ENCODE measurements at places on chromosomes 1 and 21.
A peak's percentile ranks its signal among the peaks of the same experiment; 100 is the strongest.

DNA sequence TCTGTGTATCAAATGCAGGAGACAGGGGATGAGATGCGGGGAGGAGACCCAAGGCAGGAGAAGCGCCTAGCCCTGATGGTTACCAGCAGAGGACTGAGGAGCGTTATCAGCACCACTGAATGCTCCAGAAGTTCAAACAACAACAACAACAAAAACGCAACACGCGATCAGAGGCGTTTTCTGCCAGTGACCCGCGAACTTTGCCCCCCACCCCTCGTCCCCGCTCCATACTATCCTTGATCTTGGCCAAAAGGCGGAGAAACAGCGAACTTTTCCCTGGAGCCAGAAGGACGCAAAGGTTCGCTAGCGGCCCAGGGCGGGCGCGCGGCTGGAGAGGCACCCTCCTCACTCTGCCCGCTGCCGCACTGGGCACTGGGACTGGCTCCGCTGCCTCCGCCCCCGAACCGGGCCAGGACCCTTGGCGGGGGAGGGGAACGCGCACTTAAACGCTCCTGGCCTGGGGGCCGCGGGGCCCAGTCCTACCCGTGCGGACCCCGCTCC lies 699 bp downstream of the ECHDC2 start:
- no peak for DNase-seq

DNA sequence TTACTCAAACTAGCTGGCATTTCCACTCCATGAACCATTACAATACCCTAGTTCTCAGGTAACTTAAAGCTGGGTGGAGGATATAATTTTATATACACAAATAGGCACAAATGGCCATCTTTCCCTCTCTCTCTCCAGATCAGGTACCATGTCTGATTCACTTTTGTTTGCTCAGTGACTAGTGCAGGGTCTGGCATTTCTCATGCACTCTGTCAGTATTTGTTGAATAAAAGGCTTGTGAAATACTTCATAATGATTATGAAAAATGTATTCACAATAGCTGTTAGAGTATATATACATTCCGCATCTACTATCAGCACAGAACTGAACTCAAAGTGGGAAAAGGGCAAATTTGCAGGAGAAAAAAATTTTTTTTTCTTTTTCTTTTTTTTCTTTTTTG lies 510.2 kb upstream of the USP24 start:
- DNase-seq = no peak

DNA sequence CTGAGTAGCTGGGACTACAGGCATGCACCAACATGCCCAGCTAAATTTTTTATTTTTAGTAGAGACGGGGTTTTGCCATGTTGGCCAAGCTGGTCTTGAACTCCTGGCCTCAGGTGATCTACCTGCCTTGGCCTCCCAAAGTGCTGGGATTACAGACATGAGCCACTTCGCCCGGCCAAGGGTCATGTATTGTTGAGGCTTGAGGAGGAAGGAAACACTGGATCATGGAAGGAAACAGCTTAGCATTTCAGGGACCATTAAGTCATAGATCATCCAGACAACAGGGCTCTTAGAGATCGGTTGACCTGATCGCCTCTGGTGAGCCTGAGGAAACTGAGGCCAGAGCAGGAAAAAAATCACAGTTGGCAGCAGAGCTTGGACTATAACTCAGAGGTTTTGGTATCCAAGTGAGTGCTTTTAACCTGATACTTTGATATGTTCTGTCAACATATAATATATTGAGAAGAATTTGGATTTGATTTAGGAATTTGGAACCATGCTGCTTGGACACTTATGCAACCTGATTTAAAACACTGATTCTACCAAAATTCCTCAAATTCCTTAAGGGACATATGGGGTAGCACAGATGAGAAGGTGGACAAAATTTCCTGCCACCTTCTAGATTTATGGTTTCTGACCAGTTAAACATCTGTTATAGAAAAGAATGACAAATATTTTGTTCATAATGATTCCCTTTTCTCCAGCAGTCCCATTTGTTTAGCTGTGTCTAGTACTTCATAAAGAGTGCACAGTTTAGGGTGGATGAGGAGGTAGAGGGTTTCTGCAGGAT lies 13.1 kb upstream of the BMP8A start:
- no peak for DNase-seq

- DNase-seq = no peak
Observed at GRCh38 chr1:57345916-57346315, 77.9 kb downstream of the DAB1 start.

- DNase-seq = no peak
Observed at GRCh38 chr1:173064011-173064410, 13.3 kb upstream of the TNFSF18 start.

DNA sequence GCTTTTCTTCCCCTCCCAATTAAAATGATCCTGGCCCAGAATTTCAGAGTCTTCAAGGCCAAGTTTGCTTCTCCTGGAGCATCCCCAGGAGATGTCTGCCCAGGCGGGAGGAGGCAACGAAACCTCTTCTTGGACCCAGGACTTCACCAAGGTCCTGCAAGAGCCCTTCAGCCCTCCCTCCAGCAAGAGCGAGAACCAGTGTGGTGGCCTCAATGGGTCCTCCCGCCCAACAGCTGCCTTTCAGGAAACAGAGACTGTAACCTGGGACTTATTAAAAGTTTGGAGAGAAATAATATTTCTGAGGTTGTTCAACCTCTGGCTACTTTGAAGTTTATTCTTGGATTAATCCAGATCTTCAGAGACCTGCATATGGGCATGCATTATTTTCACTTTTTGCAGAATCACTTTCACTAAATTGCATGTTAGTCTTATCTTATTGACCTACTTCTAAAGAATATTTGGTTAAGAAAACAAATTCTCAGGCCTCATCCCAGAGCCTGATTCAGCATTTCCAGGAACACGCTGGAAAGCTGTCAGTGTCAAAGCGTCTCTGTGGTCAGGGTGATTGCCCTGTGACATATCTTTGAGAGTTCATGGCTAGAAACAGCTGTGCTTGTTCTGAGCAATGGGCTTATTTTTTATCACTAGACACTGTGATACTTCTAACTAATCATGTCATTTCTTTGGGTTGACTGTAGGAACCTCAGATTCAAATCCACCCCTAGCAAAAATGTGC lies 66.0 kb upstream of the CLDN14 start:
- no peak for DNase-seq

- DNase-seq = no peak
Observed at GRCh38 chr21:29654203-29654602, 285.6 kb downstream of the GRIK1 start.

DNA sequence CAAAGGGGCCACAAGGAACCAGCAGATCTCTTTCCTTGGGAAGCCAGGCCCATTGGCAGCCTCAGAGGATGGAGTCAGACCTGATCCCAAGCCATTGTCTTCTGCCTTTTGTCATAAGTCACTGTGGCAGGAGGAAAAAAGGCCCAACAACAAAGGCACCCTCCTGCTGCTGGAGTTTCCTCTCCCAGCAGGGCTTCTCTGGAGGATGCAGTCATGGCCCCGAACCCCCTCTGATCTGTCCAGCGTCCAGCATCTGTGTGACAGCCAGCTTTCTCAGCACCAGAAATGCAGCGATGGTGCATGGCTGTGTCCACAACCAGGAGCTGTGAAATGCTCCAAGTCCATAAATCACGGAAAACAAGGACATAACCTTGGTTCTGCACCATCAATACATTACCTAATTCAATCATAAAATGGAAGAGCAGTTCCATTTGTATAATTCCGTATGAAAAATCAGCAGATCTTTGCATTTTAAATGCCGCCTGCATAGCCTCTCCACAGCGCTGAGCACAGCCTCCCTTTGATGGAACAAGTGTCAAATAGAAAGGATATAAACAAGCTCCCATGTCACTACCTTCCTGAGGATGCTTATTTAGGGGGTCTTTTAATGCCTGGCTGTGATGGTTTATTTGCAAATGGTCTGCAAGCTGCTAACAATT lies 30.6 kb downstream of the AJAP1 start:
- no peak for DNase-seq

DNA sequence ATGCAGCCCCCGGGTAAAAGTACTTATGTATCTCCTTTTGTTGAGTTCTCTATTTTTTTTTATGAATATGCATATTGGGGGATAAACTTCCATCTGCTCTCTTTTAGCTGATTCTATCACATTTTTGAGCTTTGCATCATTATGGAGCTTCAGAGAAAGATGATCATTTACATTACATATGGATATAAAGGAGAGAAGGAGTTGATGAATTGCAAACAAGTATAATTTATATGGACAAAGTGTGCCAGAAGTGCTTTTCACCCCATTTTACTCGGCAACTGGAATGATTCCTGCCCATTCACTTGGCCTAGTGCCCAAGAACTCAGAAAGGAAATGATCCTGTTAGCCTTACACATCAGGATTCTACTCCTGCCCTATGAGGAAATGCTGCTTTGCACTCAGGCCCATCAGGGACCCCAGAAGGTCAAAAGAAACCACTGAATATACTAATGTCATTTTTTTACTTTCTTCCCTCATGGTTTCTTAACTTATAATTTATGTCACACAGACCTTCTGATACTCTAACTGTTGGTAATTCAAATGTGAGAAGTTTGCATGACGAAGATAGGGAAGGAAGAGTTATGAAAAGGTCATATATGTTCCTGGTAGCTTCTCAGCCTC lies 65.6 kb downstream of the SAMSN1 start:
- DNase-seq = peak; percentile 27

- DNase-seq = no peak
Observed at GRCh38 chr1:207069858-207070506, 16.9 kb downstream of the PFKFB2 start.

- peak; percentile 11 for DNase-seq
Observed at GRCh38 chr1:61950418-61950817, 208.1 kb downstream of the PATJ start.

- peak; percentile 44 for DNase-seq
Observed at GRCh38 chr1:84253891-84254290, 47.6 kb upstream of the SAMD13 start.

- peak; percentile 43 for DNase-seq
Observed at GRCh38 chr1:99650030-99650429, 4.1 kb downstream of the PALMD start.

DNA sequence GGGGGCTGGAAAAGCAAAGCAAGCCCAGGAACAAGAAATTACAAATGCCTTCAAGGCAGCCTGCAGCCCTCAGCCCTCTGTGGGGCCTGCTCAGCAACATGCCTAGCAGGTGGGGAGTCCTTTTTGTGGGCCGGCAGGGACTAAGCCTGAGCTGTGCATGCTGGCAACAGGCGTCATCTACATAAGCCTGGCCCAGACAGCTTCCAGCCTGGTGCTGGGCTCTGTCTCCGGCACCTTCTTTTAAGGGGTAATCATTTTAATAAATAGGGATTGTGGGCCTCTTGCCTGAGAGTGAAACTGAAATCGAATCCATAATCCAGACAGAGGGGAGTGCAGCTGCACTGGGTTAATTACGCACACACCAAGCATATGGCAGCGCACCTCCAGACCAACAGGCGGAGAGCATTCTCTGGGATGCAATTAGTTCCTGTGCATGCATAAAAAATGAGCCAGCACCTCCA lies 96.6 kb downstream of the DDX20 start:
- no peak for DNase-seq

DNA sequence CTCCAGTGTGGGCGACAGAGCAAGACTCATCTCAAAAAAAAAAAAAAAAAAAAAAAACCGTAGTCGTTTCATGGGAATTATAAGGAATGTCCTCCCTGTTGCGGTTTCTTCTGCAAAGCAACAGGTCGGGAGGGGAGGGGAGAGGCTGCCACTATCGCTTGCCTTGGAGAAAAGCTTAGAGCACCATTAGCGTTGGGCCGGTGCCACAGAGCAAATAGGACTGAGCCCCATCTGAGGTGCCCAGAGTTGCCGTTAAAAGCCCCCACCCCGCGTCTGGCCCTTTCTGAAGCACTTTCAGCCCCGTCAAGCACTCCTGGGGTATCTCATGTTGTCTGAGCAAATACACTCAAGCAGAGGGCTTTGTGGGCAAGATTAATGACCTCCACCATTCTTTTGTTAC lies 2.2 kb downstream of the RIPPLY3 start:
- DNase-seq = no peak

- DNase-seq = no peak
Observed at GRCh38 chr1:1220197-1220596, 6.2 kb upstream of the TNFRSF4 start.

DNA sequence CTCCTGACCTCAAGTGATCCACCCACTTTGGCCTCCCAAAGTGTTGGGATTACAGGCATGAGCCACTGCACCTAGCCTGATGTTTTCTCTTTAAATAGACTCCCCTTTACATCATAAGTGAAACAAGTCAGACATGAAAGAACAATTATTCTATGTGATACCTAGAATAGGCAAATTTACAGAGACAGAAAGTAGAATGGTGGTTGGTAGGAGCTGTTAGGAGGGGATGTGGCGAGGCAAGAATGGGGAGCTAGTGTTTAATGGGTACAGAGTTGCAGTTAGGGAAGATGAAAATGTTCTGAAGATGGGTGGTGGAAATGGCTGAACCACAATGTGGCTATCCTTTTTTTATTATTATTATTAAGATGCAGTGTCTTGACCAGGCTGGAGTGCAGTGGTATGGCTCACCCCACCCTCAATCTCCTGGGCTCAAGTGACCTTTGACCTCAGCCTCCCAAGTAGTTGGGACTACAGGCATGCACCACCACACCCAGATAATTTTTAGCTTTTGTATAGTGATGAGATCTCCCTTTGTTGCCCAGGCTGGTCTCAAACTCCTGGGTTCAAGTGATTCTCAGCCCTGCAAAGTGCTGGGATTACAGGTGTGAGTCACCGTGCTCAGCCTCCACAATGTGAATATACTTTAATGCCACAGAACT lies 28.4 kb downstream of the ELF3 start:
- DNase-seq = no peak

- DNase-seq = no peak
Observed at GRCh38 chr21:35195232-35195631, 146.1 kb upstream of the RUNX1 start.

DNA sequence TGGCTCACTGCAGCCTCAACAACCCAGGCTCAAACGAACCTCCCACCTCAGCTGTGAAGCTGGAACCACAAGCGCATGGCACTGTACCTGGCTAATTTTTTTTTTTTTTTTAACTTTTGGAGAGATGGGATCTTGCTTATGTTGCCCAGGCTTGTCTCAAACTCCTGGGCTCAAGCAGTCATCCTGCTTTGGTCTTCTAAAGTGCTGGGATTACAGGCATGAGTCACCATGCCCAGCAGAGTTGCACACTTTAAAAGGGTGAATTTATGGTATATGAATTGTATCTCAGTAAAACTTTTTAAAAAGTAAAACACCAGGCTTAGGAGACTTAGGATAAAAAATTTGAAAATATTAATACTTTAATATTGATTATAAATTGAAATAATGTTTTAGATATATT lies 99.1 kb downstream of the CLEC20A start:
- DNase-seq = no peak

GRCh38 chr1:51320967-51321923 lies 9.1 kb downstream of the TTC39A start:
- no peak for DNase-seq

- DNase-seq = no peak
Observed at GRCh38 chr1:214349781-214350180, 68.8 kb downstream of the SMYD2 start.

DNA sequence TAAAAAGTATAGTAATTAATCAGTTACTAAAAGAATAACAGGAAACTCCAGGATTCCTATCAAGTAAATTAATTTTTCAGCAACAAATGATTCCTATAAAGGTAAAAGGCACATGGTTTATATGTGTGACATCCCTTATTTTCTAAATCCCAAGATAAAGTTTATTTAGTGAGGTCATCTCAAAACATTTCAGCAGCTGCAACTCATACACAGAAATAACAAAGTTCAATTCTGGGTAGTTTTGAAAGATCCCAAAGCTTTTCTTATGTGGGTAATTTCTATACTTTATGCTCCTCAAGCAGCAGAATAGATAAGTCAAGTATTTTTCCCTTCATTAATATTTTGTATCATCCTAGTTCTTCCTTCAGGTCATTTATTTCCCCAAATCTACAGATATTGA lies 117.7 kb downstream of the EIF4G3 start:
- DNase-seq = no peak
